ENCODE measurements at places on chromosomes 5 and 9. TPM values are rescaled to one million over a fixed set of nuclear protein-coding genes. Genes with fewer than 3 reads are reported as not detected.

The MCIDAS gene
- total RNA-seq = not detected

The MEIKIN gene
- total RNA-seq = not detected

The LCP2 gene
- total RNA-seq = 3.9 TPM

The FRRS1L gene
- 2.5 TPM for total RNA-seq

The LCN2 gene
- not detected for total RNA-seq

The IGFBPL1 gene
- not detected for total RNA-seq

DNA sequence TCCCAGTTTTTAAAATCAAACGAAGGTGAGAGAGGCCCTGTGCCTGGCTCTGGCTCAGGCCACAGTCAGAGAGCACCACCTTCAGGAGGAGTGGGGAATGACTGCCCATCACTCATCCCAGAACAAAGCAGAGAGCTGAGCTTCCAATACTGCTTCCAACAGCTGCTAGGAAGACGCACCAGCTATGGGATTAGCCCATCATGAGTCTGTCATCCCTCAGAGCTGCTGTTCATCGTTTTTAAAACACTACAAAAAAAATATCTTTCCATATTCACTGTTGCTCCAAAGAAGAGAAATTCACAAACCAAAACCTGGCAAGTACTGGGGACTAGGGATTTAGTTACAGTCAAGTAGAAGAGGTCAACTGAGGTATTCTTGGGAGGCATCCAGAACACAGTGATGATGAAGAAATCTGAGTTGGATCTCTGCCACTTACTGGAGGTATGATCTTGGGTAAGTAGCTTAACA, 102.4 kb downstream of the CDK5RAP2 start:
- peak; percentile 53 for DNase-seq
- peaks cover 31% of the 10 kb centered on the region for H3K36me3 ChIP-seq
- H3K27ac ChIP-seq = peak overlapping the region; percentile 25
- no peaks in the 10 kb centered on the region for H3K27me3 ChIP-seq

GRCh38 chr9:104322596-104322995, 181.5 kb upstream of the OR13F1 start:
- H3K4me3 ChIP-seq = no peak overlapping the region
- H3K27me3 ChIP-seq = no peaks in the 10 kb centered on the region
- DNase-seq = no peak
- no peak overlapping the region for H3K27ac ChIP-seq

DNA sequence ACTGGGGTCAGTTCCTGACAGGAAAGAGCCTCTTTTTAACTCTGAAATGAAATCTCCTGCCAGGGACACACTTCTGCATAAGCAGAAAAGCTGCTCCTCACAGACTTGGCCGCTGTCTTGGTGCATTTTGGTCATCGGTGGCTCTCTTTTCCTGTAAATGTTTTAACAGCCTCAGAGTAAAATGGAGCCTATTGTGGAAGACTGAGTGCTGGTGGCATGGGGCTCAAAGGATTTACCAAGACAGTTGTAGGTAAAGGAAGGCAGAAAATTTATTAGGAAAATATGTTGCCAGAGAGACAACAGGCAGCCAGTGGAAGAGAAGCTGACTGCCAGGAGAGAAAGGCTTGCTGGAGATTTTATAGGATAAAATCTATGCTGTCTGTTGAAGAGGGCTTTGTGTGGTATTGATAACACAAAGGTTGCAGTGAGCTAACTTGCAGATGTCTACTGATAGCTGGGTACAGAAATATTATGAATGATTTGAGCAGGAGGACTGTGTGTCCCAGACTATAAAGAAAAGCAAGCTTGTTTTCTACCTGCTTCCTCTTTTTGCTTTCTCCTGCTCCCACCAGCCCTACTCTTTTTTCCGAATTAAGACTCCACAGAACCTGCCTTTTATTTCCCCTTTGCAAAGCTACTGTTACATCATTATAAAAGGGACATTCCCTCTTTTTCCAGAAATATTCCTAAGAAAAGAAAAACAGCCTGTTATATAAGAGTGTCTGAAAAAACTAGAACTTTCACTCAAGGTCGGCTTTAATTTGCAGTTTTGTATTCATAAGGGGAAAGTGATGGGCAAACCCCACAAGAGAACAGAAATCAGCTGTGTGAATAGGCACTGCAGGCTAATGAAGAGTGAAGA, 27.9 kb upstream of the IFNA14 start:
- no peaks in the 10 kb centered on the region for H3K4me1 ChIP-seq
- no peak for DNase-seq
- peaks cover 35% of the 10 kb centered on the region for H3K27me3 ChIP-seq
- no peaks in the 10 kb centered on the region for H3K36me3 ChIP-seq
- no peak overlapping the region for H3K27ac ChIP-seq
- no peak overlapping the region for H3K4me3 ChIP-seq

- no peaks in the 10 kb centered on the region for H3K27me3 ChIP-seq
- no peaks in the 10 kb centered on the region for H3K36me3 ChIP-seq
- H3K4me1 ChIP-seq = no peaks in the 10 kb centered on the region
- no peak overlapping the region for H3K27ac ChIP-seq
- no peak for DNase-seq
These were observed 244.7 kb downstream of the NPR3 start for GRCh38 chr5:32955814-32956213.

- H3K36me3 ChIP-seq = no peaks in the 10 kb centered on the region
- H3K27me3 ChIP-seq = peaks cover 56% of the 10 kb centered on the region
- H3K4me1 ChIP-seq = no peaks in the 10 kb centered on the region
- H3K4me3 ChIP-seq = no peak overlapping the region
These were observed 114.4 kb upstream of the IRX2 start for GRCh38 chr5:2865856-2866255.

- H3K4me1 ChIP-seq = peaks cover 12% of the 10 kb centered on the region
- no peak overlapping the region for H3K4me3 ChIP-seq
- no peak overlapping the region for H3K27ac ChIP-seq
- H3K27me3 ChIP-seq = no peaks in the 10 kb centered on the region
- DNase-seq = no peak
These were observed 134.3 kb upstream of the BOD1 start for GRCh38 chr5:173750538-173751265.

GRCh38 chr5:160460377-160461049, 38.9 kb downstream of the PTTG1 start:
- no peak overlapping the region for H3K27ac ChIP-seq
- no peaks in the 10 kb centered on the region for H3K36me3 ChIP-seq
- no peaks in the 10 kb centered on the region for H3K4me1 ChIP-seq
- DNase-seq = no peak

DNA sequence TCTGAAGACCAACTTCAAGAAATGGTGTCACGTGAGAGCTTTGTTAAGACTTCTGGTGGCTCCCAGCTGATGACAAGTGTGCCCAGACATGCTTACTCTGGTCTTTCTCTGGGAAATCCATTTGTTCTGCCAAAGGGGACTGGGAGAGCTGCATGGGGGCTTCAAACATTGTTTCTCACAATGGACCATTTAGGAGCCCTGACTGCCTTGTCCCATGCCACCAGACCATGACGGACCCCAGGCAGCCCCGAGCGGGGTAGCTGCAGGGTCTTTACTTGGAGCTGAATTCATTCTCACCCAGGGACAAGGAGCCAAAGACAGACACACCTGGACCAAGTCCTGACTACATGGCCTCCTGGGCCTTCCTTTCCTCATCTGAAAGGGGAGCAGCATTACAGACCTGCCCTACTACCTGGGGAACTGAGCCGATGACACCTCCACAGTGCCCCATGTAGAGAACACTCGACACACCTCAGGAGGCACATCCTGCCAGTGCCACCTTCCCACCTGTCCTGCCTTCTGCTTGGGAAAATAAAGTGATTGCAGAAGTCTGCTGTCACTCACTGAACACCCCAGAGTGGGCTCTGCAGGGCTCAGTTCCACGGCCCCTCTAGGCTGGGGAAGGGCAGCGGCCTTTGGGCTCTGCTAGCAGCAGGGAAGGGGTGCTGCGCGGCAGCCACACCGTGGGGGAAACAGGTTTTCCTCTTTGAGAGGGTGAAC, 169.0 kb downstream of the DAB2IP start:
- H3K4me3 ChIP-seq = no peak overlapping the region
- no peak overlapping the region for H3K27ac ChIP-seq
- H3K27me3 ChIP-seq = no peaks in the 10 kb centered on the region
- peaks cover 26% of the 10 kb centered on the region for H3K4me1 ChIP-seq

DNA sequence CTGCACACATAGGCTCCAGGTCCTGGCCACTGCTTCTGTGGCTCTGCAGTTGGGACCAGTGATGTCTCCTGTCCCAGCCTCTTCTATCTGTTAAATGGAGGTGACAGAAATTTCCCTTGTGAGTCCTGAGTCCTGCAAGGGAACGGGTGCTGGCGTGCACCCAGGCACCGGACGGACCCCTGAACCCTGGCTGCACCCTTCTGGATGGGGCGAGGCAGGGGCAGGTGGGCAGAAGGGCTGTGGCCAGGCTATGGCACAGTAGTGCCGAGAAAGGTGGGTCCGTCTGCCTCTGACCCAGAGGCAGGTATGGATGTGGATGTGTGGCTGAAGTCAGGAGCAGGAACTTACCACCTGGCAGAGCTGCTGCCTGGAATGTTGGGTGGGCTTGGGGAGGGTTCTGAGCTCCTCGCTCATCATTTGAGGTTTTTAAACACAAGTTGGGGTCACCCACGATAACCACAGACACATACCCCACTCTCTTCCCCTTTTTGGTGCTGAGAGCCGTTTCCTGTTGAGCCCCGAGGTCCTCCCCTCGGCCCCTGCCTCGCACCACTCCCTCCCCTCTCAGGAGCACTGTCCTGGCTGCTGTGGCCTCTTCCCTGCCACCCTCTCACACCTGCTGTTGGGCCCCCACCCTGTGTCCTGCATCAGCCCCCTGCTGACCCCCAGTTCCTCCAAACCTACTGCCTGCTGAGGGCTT, 82.0 kb downstream of the COL5A1 start:
- H3K27ac ChIP-seq = peak overlapping the region; percentile 36
- no peak overlapping the region for H3K4me3 ChIP-seq
- DNase-seq = no peak
- peaks cover 17% of the 10 kb centered on the region for H3K4me1 ChIP-seq

DNA sequence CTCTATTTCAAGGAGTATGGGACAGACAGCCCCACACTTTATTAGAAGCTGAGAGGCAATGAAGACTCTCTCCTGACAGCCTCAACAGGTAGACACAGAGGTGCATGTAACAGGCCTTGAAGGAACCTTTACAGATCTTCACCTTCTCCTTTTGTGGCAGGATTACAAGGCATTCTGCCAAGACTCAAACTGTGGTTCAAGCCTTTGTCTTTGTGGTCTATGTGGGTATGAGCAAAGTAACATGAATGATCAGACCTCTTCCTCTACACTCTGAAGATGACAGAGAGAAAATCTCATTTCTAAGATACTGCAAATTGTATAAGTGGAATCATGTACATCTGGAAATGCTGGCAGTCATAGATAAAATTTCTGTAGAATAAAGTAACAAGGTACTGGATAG, 346.9 kb downstream of the CDH9 start:
- DNase-seq = no peak
- H3K4me3 ChIP-seq = no peak overlapping the region
- H3K36me3 ChIP-seq = no peaks in the 10 kb centered on the region

- no peaks in the 10 kb centered on the region for H3K36me3 ChIP-seq
- H3K27ac ChIP-seq = no peak overlapping the region
- no peak for DNase-seq
These were observed 79.7 kb upstream of the ASTN2 start for GRCh38 chr9:117494401-117495090.

GRCh38 chr9:114359801-114360200, 28.0 kb downstream of the AKNA start:
- H3K27me3 ChIP-seq = no peaks in the 10 kb centered on the region
- no peak overlapping the region for H3K27ac ChIP-seq
- H3K36me3 ChIP-seq = peaks cover 97% of the 10 kb centered on the region
- H3K4me3 ChIP-seq = no peak overlapping the region
- no peaks in the 10 kb centered on the region for H3K4me1 ChIP-seq

DNA sequence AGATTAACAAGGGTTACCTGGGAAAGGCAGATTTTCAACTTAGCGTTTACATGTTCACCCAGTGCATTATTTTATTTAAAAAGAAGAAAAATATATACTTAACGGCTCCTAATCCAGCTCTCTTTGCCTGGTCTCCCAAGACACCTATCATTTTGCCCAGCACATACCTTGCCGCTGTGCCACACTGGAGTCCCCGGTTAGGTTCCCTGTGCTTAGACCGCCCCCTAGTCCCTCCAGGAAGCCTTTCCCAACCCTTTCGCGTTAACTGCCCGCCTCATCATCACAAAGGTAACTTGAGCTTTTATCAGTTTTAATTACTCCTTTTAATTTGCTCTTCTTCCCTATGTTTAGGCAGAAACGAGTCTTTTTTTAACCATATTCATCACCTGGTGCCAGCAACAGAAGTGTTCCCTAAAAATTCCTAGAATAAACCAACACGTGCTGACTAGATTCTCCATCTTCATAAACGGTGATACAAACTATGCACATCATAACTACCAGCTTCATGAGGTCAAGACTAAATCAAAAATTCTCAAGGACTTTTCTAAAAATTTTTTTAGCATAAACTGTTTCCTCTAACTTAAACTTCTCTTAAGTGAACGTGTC, 19.7 kb downstream of the DNAJA1 start:
- H3K27ac ChIP-seq = peak overlapping the region; percentile 97
- H3K36me3 ChIP-seq = peaks cover 52% of the 10 kb centered on the region
- peaks cover 18% of the 10 kb centered on the region for H3K4me1 ChIP-seq
- DNase-seq = no peak
- peak overlapping the region; percentile 84 for H3K4me3 ChIP-seq

- no peak overlapping the region for H3K4me3 ChIP-seq
- no peaks in the 10 kb centered on the region for H3K4me1 ChIP-seq
- H3K36me3 ChIP-seq = no peaks in the 10 kb centered on the region
- DNase-seq = peak; percentile 45
- peaks cover 24% of the 10 kb centered on the region for H3K27me3 ChIP-seq
- no peak overlapping the region for H3K27ac ChIP-seq
These were observed 28.7 kb downstream of the ENHO start for GRCh38 chr9:34493972-34494535.

DNA sequence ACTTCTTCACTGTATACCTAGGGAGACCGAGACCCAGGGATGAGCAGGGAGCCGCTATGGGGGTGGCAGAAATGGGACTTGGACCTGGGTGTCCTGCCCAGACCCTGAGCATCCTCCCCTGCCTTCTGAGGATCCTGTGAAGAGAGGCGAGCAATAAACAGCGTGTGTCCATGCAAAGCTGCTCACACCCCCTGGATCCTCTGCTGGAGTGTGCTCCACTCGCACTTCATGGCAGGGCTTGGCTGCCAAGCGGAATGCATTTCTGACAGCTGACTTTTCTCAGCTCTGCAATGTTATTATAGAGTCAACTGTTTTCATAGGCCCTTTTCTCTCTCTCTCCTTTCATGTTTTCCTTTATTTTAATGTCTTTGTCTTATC, 31.0 kb upstream of the ALDH1B1 start:
- H3K36me3 ChIP-seq = no peaks in the 10 kb centered on the region
- peaks cover 4% of the 10 kb centered on the region for H3K27me3 ChIP-seq
- H3K4me3 ChIP-seq = no peak overlapping the region
- no peak for DNase-seq
- H3K27ac ChIP-seq = no peak overlapping the region
- no peaks in the 10 kb centered on the region for H3K4me1 ChIP-seq

DNA sequence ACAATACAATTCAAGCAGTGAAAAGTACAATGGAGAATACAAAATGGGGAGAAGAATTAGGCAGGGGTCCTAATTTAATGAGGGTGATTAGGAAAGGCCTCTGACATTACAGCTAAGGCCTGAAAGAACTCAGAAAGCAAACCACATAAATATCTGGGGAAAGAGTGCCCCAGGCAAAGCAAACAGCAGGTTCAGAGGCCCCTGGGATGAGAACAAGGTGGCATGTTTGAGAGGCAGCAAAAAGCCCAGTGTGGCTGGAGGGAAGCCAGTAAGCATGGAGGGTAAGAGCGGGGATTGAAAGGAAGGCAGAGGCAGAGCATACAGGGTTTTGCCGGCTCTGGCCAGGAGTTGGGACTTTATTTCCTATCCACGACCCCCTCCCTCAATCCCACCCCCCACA, 33.4 kb upstream of the VDAC1 start:
- no peaks in the 10 kb centered on the region for H3K4me1 ChIP-seq
- H3K36me3 ChIP-seq = no peaks in the 10 kb centered on the region
- no peak overlapping the region for H3K4me3 ChIP-seq
- no peaks in the 10 kb centered on the region for H3K27me3 ChIP-seq

Data from left ventricle myocardium inferior (tissue), 1 donor.